ENCODE measurements at places on chromosomes 13 and 19.

DNA sequence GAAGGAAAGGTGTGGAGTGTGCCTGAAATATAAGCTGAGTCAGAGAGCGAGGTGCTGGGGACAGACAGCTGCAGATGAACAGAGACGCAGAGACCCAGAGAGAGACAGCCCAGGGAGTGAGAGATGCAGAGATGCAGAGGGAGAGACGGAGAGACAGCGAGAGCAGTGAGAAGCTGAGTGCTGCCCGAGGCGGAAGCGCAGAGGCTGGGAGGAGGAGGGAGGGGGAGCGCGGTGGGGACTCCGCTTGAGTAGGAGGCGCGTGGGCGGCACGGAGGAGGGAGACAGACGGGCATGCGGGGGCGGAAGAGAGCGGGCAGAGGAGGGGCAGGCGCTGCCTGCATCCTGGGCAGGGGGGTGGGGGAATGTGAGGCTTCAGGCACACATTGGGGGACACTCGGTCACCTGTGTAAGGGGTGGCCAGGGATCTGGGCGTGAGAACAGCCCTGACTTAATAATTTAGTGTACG, 25.7 kb downstream of the SLC8A2 start:
- DNase-seq: no peak

DNA sequence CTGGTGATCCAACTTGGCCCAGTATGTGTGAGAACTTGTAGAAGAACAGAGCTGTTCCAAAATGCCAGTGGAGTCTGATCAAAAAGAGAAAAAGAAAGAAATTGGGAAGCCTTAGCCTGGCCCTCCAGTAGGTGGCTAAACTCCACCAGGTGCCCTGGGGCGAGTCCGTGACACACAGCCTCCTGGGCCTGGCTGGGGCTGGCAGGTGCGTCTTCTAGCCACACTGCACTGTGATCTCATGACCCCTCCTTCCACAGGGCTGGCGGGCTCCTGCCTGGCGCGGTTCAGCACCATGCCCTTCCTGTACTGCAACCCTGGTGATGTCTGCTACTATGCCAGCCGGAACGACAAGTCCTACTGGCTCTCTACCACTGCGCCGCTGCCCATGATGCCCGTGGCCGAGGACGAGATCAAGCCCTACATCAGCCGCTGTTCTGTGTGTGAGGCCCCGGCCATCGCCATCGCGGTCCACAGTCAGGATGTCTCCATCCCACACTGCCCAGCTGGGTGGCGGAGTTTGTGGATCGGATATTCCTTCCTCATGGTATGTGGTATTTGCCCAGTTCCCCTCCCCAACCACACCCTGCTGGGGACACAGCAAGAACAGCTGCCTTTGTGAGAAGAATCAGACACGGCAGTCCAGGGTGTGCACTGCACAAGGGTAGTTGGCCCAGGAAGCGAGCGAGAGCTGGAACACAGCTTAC, 53.7 kb downstream of the RAB20 start:
- no peak for DNase-seq

DNA sequence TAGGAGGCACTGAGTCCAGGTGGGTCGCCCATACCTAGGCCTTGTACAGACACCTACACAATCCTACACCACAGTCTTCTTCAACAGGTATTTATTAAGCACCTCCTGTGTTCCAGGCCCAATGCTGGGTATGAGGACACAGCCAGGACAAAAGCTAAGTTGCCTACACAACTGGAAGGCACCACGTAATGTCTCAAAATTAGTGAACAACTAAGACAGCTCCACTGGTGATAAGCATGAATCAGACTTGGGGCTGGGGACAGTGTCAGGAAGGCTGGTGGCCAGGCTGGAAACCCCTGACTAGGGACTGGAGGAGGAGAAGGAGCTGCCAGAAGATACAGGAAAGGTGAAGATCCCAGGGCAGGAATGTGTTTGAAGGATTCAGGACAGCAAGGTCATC, 2.4 kb downstream of the SMIM24 start:
- DNase-seq: no peak

DNA sequence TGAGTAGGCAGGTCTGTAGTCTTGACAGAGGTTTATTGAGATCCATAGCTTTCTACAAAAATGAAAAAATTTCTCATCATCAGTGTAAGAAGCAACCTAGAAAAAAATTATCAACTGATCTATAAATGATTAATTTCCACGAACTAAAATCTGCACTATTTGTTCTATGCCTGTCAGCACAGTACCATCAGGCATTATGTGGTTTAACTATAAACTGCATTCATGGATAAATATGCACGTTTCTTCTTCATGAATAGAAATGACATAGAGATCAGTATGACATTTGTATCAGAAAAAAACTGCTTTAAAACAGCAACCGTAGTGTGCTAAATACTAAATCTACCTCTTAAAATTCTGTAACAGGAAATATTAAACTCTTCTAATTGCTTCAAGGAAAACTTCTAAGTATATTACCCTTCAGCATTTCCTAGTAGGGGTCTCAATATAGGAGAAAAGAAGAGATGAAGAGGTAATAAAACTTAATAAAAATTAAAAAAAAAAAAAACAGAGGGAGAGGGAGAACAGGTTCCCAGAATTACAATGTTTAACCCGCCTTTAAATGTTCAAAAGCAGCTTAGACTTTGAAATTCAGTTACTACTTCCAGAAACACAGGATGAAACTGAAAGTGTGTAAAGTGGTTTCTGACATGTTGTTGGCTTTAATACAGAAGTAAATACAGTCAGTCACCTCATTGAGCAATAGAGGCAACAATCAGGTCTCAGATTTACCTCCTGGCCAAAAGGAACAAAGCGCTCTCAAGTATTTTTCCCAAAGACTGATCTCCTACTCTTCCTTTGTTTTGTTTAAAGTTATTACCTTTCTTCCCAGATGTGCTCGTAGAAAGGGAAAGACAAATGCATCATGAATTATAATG, 144.4 kb downstream of the DIAPH3 start:
- no peak for DNase-seq
